NCI-H748 treated with DMSO at 0.1 percent for 48 hours (cell line): ENCODE measurements at places on chromosomes 4 and X.

GRCh38 chr4:8705161-8706145, 112.9 kb downstream of the CPZ start:
- no peak for DNase-seq

- peak; percentile 58 for DNase-seq
Observed at GRCh38 chr4:118224243-118224829, 128.5 kb downstream of the PRSS12 start.

GRCh38 chrX:39065051-39065871, 264.0 kb downstream of the MID1IP1 start:
- peak; percentile 75 for DNase-seq

- DNase-seq = no peak
Observed at GRCh38 chr4:17195461-17196275, 297.2 kb upstream of the LDB2 start.

GRCh38 chrX:120452131-120452530, 17.0 kb downstream of the LAMP2 start:
- DNase-seq = peak; percentile 6

GRCh38 chrX:131979116-131979515, 44.0 kb upstream of the STK26 start:
- no peak for DNase-seq

GRCh38 chr4:21469438-21470300, 478.9 kb downstream of the KCNIP4 start:
- no peak for DNase-seq

GRCh38 chr4:47075919-47076318, 44.6 kb downstream of the GABRB1 start:
- no peak for DNase-seq

DNA sequence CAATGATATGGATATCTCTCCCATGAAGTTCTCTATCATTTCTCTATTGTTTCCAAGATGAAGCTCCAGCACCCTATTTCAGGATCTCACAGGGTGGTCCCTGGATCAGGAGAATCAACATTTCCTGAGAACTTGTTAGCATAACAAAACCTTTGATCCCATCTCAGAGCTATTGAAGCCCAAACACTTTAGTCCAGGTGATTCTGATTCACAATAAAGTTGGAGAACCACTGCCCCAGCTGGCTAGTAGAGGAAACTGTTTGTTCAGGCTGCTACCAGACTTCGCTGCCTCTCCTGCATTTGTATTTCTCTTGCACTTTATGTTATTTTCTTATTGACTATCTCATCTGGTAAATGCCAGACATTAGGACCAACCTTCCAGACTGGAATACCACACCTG, 65.4 kb downstream of the CEP44 start:
- no peak for DNase-seq

- DNase-seq = no peak
Observed at GRCh38 chrX:42398967-42399631, 378.9 kb downstream of the PPP1R2C start.

DNA sequence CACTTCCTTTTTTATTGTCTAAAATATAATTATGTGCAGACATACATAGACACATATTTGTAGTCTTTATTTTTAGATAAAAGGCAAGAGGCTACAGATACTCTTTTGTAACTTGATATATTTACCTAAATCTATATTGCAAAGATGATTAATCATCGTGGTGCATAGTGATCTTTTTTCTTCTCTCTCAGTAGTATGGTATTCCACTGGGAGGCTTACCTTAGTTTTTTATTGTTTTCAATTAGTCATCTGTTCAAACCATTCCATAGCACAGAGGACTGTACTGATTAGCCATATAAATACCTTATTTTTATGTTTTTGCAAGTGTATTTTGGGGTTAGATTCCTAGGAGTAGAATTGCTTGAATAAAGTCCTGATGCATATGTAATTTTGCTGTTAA, 619.7 kb downstream of the GRXCR1 start:
- no peak for DNase-seq

GRCh38 chr4:37951461-37952352, 8.5 kb upstream of the PTTG2 start:
- no peak for DNase-seq

DNA sequence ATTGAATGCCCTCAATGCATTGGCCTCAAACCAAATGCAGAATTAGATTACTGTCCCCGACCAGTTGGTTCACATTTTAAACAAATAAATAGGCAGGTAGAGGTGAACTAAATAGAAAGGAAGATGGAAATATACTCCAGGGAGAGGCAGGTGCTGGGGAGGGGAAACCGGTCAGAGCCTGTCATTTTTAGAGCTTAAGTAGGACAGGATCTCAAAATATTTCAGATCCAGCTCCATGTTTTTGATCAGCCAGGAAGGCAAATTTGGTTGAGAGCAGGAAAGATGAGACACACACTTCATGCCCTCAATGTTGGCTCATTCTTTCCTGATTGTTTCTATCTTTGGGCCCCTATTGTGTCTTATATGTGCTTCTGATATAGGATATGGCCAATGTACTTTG, 206.7 kb downstream of the SHROOM3 start:
- DNase-seq = no peak

- DNase-seq = no peak
Observed at GRCh38 chr4:77593101-77593500, 12.5 kb upstream of the CXCL13 start.

- DNase-seq = no peak
Observed at GRCh38 chrX:40406330-40406859, 174.4 kb upstream of the ATP6AP2 start.

DNA sequence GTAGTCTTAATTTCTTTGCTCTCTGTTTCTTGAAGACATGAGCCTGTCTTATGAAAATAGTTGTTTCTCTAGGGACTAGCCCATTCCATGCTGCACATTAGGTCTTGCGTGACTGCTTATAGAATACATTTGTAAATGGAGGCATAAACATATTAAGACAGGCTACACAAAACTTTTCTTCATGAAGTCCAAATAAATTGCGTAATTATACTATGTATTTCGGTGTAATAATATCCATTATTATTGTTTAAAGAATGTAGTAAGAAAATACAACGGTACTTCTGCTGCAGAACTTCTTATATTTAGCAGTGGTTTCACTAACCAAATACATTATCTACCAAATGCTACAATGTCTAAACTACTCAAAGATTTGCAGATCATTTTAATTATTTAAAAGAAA, 8.5 kb upstream of the NAA11 start:
- DNase-seq = no peak

- DNase-seq = no peak
Observed at GRCh38 chrX:109218761-109219160, 263.1 kb downstream of the GUCY2F start.

- no peak for DNase-seq
Observed at GRCh38 chr4:139740531-139741041, 75.0 kb downstream of the MGST2 start.

- no peak for DNase-seq
Observed at GRCh38 chrX:2614911-2615310, 76.2 kb upstream of the CD99 start.
